ENCODE measurements at places on chromosomes 13 and 19. TPM values are rescaled to one million over a fixed set of nuclear protein-coding genes. Genes with fewer than 3 reads are reported as not detected.

Gene KLF5
- total RNA-seq = 4.2 TPM

Gene FAAP24
- total RNA-seq = 3.3 TPM

Gene RASL11A
- 1.9 TPM for total RNA-seq

DNA sequence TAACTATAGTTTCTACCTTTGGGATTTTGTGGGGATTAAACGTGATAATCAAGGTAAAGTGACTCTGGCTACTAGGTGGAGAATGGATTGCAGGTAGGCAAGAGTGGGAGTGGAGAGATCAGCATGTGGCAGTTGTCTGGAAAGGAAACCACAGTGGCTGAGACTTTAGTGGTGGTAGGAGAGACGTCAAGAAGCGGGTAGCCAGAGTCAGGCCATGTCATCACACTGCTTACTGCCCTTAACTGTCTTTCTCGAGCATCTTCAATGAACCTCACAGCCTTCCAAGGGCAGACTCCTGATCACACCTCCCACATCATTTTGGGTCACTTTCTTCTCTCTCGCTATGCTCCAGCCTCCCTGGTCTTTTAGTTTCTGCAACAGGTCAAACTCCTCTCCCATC is 28.6 kb upstream of the MBNL2 start:
- no peaks in the 10 kb centered on the region for H3K36me3 ChIP-seq
- no peak for DNase-seq
- H3K4me1 ChIP-seq = peaks cover 17% of the 10 kb centered on the region
- H3K27me3 ChIP-seq = no peaks in the 10 kb centered on the region

GRCh38 chr19:3284759-3285646 is 60.5 kb downstream of the CELF5 start:
- no peaks in the 10 kb centered on the region for H3K4me1 ChIP-seq
- H3K4me3 ChIP-seq = no peak overlapping the region
- no peak overlapping the region for H3K27ac ChIP-seq
- peak; percentile 74 for DNase-seq
- peaks cover 45% of the 10 kb centered on the region for H3K27me3 ChIP-seq

DNA sequence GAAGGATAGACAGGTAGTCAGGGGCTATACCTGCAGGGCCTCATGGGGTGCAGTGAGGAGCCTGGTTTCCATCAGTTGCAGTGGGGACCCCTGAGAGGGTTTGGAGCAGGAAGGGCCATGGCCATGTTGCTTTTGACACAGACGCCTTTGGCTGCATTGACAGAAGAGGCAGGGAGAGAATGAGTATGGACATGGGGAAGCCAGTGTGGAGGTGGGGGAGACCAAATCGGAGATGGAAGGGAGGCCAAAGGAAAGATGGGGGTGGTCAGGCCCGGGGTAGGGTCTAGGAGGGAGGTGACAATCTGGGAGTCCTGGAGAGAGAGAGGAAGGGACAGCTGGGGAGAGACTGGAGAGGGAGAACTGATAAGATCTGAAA is 1.3 kb downstream of the HSD11B1L start:
- peaks cover 20% of the 10 kb centered on the region for H3K4me1 ChIP-seq
- DNase-seq = no peak
- H3K27me3 ChIP-seq = no peaks in the 10 kb centered on the region

GRCh38 chr19:41575998-41576397 is at the start of gene CEACAM21:
Gene CEACAM21, plus strand, starts transcription at chr19:41576166. Its CDS starts 109 bp downstream, at chr19:41576275.
- H3K36me3 ChIP-seq = no peaks in the 10 kb centered on the region
- no peak within 1 kb of the TSS for H3K4me3 ChIP-seq
- H3K27ac ChIP-seq = no peak within 1 kb of the TSS

DNA sequence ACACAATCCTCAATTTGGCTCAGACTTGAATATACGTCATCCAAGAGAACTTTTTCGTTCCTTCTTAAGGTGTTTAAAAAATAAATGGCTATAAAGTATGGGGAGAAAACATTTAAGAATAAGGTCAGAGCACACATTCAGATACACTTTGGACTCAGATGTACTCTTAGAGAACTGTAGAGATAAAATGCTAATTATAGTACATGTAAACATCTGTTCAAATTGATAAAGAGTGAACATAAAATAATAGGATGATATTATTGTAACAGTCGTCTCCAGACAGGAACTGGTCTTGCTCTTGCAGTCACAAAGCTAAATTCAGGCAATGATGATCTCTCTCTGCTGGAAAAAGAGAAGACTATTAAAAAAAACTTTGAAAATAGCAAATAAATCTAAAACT is 91.4 kb downstream of the RBM26 start:
- H3K4me1 ChIP-seq = no peaks in the 10 kb centered on the region
- H3K27me3 ChIP-seq = no peaks in the 10 kb centered on the region
- H3K36me3 ChIP-seq = peaks cover 5% of the 10 kb centered on the region
- no peak overlapping the region for H3K27ac ChIP-seq
- no peak for DNase-seq
- no peak overlapping the region for H3K4me3 ChIP-seq

DNA sequence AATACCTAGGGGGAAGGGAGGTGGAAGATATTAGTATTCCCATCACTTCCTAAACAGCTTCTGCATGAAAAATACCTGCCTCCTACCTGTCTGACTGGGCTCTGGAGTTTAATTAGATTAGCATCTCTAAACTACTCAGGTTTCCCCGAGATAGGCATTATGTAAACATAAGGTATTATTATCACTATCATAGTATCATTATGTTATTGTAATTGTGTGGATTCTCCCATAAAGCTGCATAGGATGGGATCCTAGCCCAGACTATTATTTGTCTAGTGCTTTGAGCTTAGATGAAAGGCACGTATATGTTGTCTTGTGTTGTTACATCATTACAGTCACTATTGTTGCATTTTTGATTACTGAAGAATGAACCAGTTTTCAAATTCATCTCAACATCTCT is 115.2 kb upstream of the SOX21 start:
- DNase-seq = no peak
- H3K27me3 ChIP-seq = 0 out of 2 replicates have a peak, but pooled peaks cover 4% of the 10 kb centered on the region
- H3K4me1 ChIP-seq = no peaks in the 10 kb centered on the region

DNA sequence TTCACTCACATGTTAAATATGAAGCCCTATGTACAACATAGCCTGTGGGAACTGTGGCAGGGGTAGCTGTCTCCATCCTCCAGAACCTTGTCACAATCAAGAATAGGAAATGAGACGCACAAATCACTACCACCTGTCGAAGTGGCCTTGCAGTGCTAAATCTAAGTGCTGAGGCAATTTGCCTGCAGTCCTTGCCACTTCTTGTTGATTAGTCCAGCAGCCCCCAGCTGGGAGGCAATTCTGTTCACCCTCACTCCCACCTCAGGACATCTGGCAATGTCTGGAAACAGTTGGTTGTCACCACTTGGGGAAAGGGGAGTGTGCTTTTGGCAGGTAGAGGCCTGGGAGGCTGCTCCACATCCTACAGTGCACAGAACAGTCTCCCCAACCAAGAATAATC is 10.7 kb downstream of the RFX2 start:
- H3K36me3 ChIP-seq = no peaks in the 10 kb centered on the region
- no peaks in the 10 kb centered on the region for H3K27me3 ChIP-seq
- H3K27ac ChIP-seq = no peak overlapping the region
- peaks cover 16% of the 10 kb centered on the region for H3K4me1 ChIP-seq
- H3K4me3 ChIP-seq = no peak overlapping the region

DNA sequence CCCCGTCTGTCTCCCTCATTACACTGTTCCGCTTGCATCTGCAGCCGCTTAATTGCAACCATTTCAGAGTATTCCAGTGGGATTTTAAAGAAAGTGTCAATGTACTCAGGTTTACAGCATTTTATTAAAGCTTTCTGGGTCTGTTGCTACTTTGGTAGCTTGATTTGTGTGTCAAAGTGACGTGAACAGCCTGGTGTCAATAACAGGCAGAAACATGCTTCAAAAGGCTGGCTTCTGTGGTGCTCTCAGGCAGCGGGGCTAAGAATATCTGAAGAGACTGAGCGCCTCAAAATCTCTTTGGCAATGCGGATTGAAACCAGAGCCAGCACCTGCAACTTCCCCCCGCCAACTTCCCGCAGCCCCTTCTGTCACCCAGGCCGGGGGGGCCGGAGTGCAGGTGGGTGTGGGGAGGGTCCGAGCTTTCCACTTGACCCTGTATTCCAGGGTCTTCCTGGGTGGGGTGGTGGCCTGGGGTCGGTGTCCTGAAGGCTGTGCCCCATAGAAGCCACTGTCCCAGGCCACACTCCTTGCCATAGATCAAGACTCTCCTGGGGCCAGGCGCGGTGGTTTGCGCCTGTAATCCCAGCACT is 81.2 kb downstream of the KDM4B start:
- H3K4me3 ChIP-seq = no peak overlapping the region
- no peak overlapping the region for H3K27ac ChIP-seq
- DNase-seq = no peak
- no peaks in the 10 kb centered on the region for H3K27me3 ChIP-seq
- H3K4me1 ChIP-seq = peaks cover 33% of the 10 kb centered on the region
- peaks cover 39% of the 10 kb centered on the region for H3K36me3 ChIP-seq

DNA sequence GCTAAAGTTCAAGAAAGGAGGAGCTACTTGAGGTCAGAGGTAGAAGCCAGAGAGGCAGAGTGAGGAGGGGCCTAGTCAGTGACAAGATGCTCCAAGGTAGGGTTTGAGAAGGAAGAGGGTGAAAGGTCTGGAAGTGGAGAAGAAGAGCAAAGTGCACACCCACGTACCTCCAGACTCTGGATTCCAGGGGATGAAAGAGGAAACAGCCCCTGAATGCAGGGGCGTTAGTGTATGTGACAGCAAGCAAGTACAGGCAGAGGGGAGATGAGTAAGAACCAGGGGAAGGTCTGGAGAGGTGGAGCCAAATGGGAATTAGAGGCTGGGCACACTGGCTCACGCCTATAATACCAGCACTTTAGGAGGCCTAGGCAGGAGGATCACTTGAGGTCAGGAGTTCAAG is 8.7 kb downstream of the RPS28 start:
- no peaks in the 10 kb centered on the region for H3K36me3 ChIP-seq
- DNase-seq = no peak
- H3K27me3 ChIP-seq = peaks cover 27% of the 10 kb centered on the region

All from SJSA1 (cell line).